Hindlimb muscle (tissue), 1 donor: ENCODE measurements at places on chromosomes 6 and 20. TPM values are rescaled to one million over a fixed set of nuclear protein-coding genes. Genes with fewer than 3 reads are reported as not detected.
A peak's percentile ranks its signal among the peaks of the same experiment; 100 is the strongest.

- no peak for DNase-seq
Observed at GRCh38 chr20:40726776-40727175, 37.7 kb upstream of the MAFB start.

- DNase-seq: no peak
Observed at GRCh38 chr20:49160057-49160929, 27.8 kb downstream of the STAU1 start.

DNA sequence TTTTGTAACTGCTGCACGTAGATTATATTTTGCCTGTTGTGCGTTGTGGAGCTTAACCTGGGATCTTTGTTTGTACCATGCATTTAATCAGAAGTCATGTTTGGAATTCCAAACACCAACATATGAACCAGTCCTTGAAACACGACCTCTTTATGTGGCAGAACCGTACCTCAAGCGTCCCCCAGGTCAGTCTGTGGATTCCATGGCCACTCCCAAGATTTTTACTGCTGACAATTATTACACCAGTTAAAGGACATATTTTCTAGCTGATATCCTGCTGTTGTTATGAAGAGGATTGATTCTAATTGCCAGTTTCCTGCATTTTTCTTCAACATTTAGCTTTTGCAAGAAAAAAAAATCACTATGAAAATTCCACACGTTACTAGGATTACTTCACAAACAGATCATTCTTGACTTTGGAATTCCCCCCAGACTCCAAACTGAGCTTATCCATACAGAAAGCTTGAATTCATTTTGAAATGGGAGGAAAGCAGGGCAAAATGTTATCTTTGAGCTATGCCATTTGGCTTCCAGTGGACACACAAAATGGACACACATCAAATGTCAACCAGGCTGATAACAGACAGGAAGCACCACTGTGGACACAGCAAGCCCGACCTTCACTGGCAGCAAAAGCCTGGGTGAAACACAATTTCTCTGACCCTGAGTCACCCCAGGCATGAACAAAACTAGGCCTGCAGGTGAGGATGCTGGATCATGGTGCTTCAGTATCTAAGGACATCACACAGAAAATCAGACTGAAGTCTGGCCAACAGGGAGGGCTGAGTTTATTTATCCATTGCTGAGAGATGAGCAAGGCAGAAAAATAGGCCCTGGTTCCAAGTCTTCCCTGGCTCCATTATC, 542.9 kb upstream of the JAG1 start:
- DNase-seq: no peak

DNA sequence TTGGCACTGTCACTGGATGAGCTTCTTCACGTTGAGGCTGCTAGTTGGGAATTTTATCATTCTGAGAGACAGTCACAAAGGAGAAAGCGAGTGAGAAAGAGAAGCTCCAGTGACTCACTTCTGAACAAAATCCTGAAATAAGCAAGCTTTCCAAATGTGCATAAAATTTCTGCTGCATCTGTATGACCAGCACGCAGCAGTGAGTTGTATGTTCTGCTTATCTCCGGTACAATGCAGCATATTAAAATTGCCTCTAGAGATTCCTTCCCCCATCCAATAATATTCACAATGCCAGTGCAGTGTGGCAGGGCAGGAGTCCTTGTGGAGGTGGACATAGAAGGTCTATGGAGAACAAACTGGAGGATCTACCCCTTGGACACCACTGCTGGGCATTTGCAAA, 290.5 kb downstream of the ADGB start:
- DNase-seq: no peak

GRCh38 chr20:5191829-5192569, 65.2 kb downstream of the CDS2 start:
- DNase-seq: peak; percentile 63

DNA sequence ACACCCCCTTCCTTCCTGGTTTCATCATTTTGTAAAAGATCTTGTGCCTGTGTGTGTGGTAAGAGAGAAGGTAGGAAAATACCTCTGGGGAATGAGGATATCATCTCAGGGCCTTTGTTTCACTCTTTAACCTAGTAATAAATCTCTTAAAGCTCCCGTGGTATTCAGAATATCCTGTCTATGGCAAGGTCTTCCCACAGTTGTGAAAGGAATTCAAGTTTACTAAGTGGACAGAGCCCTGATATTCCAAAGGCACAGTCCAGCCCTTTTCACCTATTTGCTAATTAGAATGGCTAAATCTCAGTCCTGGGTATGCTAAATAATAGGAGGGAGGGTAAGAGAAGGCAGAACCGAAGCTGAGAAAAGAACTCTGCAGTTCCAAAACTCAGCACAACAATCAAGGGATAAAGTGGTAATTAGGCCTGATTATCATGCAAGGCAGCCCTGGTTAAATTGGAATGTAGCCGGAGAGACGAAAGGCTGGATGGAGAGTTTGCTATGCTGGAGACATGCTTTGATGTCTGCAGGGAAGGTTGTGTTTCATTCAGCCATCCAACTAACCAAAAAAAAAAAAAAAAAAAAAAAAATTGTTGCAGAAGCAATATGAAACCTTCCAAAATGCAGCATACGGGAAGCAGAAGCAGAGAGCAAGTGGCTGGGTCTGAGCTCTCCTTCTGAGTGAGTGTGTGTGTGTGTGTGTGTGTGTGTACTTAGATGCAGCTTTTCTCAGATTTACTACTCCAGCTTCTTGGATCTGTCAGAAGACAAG, 28.5 kb upstream of the PIM1 start:
- DNase-seq: peak; percentile 52

DNA sequence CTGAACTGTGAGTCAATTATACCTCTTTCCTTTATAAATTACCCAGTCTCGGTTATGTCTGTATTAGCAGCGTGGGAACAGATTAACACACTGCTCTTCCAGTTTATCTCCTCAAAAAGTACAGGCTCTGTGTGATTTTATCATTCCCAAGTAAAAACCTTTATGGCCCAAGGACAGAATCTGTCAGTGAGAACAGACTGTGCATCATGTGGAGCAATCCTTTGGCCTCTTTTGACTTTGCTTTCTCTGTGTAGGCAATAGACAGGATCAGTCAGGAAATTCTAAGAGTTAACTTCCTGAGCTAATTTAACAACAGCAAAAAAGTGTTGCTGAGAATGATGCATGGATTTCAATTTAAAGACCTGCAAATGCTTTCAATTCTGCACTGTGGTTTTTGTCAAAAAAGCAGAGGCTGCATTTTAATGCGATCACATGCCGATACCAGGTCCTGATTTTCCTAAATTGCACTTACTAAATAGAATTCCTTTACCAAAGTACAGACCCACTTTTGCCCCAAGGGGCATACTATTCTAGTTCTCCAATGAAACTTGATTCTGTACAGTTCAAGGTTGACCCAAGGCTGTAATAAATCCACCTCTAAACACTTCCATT, 246.7 kb upstream of the MARCKS start:
- DNase-seq: no peak

UBE2C gene
- 26.2 TPM for polyA plus RNA-seq

STK4 gene
- polyA plus RNA-seq: 9.2 TPM
